HFFc6 (cell line): ENCODE measurements at places on chromosomes 4 and X. TPM values are rescaled to one million over a fixed set of nuclear protein-coding genes. Genes with fewer than 3 reads are reported as not detected.

Gene CWH43
- not detected in 3 replicates for total RNA-seq

Gene MAGEA10
- not detected in 3 replicates for total RNA-seq

Gene FDCSP
- total RNA-seq, result not detected in 3 replicates

Gene PPARGC1A
- total RNA-seq, result not detected in 3 replicates

Gene TMEM255A
- total RNA-seq, result 0.56 TPM in 1 of 3 replicates, not detected in the others

Gene MAP7D2
- total RNA-seq, result 0.57 to 0.77 TPM in 2 of 3 replicates, not detected in the other

Gene CT45A1
- not detected in 3 replicates for total RNA-seq

Gene HMX1
- total RNA-seq, result not detected in 3 replicates

Gene SORBS2
- 0.50 to 3.6 TPM (median 2.3 TPM) in 3 replicates for total RNA-seq
